Dermis blood vessel endothelial cell (primary cell): ENCODE measurements at places on chromosomes 12 and 14. TPM values are rescaled to one million over a fixed set of nuclear protein-coding genes. Genes with fewer than 3 reads are reported as not detected.
A peak's percentile ranks its signal among the peaks of the same experiment; 100 is the strongest.

The SRRM4 gene
- not detected in 2 replicates for total RNA-seq

DNA sequence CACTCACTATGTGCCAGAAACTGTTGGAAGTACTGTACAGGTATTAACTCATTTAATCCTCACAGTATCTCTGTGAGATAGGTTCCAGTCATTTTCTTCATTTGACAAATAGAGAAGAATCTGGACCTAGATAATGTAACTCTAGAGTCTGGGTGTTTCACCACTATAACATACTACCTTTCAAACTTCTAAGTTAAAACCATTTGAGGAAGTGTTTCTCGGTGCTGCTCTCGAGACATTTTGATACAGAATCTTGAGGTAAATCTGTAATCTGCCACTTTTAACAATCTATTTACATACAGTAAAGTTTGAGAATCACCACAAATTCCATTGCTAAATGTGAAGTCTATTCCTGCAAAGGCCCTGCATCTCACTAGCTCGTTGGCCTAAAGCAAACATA is 8.8 kb downstream of the OLR1 start:
- DNase-seq, result no peak

- no peak for DNase-seq
These were observed 6.9 kb downstream of the ATP2A2 start for GRCh38 chr12:110287986-110288385.

GRCh38 chr14:50998612-50999011 is 54.3 kb upstream of the PYGL start:
- DNase-seq, result no peak

The RNASE7 gene
- total RNA-seq, result not detected in 2 replicates

The IFNG-AS1 gene
- total RNA-seq, result not detected in 2 replicates

DNA sequence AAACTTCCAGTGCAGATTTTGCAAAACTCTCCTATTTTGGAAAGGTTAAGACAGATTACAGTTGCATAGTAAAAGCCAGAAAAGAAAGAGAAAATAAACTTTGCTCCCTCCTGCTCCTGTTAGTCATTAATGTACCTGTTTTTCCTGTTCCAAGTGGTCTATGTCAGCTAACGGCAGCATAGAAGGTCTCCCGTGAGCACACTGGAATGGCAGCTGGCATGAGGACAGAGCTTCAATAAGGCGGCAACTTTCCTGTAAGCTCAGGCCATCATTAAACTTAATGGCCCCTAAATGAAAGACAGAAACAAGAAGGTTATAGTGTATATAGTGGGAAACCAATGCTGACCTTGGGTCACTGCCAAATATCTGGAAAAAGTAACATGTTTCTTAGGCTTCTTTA is 16.0 kb downstream of the EIF2B2 start:
- no peak for DNase-seq

The ITGA7 gene
- 0.42 and 0.68 TPM in 2 replicates for total RNA-seq

The BDKRB2 gene
- total RNA-seq, result 0.05 and 0.34 TPM in 2 replicates

The SLC35F4 gene
- total RNA-seq, result not detected in 2 replicates

The INHBC gene
- not detected in 2 replicates for total RNA-seq

GRCh38 chr12:76135456-76135855 is 51.0 kb upstream of the NAP1L1 start:
- DNase-seq, result no peak

DNA sequence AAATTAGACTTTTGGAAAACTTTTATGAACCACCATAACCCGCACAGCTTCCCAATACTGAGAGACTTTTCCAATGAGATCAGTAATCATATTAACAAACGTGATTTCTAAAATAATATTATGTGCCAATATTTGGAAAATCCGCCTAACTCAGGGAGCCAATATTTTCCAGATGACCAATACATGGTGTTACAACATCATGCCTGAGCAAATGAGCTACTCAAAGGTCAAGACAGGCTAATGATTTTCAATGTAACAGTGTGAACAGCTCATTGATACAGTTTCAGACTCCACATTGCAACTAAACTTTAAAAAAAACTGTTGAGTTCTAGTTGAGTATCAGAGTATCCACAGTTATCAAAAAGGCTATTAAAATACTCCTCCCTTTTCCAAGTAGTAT is 46.8 kb downstream of the RNF34 start:
- no peak for DNase-seq

DNA sequence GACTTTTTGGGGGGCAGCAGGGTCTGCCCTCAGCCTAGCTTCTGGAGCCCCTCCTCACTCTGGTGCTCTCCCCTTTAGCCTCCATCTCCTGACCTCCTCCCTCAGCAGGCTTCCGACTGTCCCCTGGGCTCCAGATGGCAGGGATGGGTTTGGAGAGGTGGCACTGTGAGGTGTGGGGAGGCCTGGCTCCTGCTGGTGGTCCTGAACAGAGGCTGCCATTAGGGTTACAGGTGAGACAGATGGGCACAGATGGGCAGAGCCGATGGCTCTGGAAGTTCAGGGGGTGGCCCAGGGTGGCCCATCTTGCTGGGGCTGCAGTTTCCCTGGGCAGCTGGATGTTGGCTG is 68.5 kb upstream of the BEGAIN start:
- no peak for DNase-seq

DNA sequence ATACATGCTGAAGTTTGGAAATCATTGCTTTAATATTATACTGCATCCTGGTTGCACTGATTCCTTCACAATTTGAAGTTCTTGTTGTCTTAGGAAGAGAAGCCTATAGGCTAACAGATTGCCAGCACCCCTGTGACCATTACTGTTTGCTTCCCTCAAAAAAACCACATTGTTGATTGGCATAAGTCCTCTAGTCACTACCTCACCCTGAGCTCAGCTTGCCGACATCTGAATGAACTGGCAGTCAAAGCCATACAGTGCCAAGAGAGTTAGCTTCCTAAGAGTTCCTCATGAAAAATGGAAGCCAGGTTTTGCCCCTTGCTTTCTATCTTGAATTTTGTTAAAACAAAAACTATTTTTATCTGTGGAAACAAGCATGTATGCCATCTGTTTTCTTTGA is 276.1 kb downstream of the SYT1 start:
- DNase-seq, result no peak

DNA sequence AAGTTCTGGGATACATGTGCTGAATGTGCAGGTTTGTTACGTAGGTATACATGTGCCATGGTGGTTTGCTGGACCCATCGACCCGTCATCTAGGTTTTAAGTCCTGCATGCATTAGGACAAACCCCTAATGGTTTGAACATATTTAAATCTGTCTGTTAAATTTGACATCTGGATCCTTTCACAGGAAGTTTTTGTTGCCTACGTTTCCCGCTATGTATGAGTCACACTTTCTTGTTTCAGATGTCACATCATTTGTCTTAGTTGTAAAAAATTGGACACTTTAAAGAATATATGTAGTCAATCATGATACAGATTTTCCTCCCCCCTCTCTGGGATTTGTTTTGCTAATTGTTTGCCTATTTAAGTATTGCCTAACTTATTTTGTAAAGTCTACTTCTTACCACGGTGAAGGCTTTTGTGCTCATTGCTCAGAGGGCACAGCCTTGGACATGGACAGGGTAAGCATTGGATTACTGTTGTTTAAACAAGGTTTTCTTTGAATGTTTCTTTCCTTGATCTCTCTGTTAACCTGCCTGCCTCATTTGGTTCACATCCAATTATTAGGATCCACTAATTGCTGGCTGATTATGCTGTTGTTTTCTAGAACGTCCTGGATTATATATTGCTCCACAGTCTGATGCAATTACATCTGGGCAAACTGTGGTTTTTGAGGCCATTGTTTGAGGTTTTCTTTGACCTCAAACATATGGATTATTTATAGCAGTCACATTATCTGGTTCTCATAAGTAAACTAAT is 1441.4 kb downstream of the AACS start:
- DNase-seq, result no peak

DNA sequence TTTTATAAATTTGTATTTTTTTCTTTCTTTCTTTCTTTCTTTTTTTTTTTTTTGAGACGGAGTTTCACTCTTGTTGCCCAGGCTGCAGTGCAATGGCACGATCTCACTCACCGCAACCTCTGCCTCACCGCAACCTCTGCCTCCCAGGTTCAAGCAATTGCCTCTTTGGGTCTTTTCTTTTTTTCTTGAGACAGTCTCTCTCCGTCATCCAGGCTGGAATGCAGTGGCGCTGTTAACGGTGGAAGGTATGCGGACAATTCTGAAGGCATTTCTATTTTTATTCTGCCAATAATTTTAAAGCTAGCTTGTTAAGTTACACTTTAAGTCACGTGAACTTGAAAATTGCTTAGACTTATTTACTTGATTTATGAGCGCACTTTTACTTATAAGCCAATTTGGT is 8.8 kb upstream of the PHC1 start:
- DNase-seq, result no peak

DNA sequence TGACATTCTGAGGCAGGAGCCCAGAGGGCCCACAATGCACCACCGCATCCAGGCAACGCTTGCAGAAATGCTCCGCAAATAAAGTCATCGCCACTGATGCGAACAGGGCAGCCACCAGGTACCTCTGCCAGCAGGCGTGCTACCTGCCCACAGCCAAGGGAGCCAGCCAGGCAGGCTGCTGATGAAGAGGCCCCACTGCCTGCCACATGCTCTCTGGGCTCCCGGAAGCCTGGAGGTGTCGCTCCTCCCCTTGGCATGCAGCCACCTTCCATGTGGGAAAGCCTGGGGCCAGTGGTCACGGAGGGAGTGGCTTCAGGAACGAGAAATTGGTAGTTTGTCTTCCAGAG is 14.7 kb downstream of the GPR132 start:
- DNase-seq, result peak; percentile 37

The IL31 gene
- total RNA-seq, result not detected in 2 replicates

The MYF5 gene
- not detected in 2 replicates for total RNA-seq

- DNase-seq, result no peak
These were observed 212.2 kb upstream of the NPAS3 start for GRCh38 chr14:32726516-32726915.

The CELA1 gene
- not detected in 2 replicates for total RNA-seq

GRCh38 chr12:16884056-16884455 is 278.1 kb upstream of the LMO3 start:
- DNase-seq, result no peak

The C12orf54 gene
- total RNA-seq, result not detected in 2 replicates

The TAS2R46 gene
- total RNA-seq, result 2.4 and 3.6 TPM in 2 replicates

- DNase-seq, result no peak
These were observed 129.5 kb downstream of the ETV6 start for GRCh38 chr12:11778713-11779685.

DNA sequence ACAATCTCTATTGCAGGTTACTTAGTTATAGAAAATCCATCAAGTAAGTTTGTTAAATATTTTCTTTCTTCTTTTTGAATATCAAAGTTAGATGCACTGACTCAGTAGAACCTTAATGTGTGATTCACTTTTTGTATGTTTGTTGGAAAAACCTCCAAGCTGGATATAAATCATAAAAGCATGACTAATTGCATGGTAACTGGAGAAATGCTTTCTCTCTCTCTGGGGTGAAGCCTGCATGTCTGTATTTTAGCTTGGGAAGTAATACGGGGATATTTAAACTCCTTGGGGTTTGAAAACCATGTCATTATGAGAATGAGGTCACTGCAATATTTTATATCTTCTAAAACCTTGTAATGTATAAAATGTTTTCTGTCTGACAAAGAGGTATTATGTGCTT is 58.6 kb upstream of the MYF6 start:
- no peak for DNase-seq

GRCh38 chr14:36785511-36785910 is 123.9 kb downstream of the PAX9 start:
- DNase-seq, result no peak

DNA sequence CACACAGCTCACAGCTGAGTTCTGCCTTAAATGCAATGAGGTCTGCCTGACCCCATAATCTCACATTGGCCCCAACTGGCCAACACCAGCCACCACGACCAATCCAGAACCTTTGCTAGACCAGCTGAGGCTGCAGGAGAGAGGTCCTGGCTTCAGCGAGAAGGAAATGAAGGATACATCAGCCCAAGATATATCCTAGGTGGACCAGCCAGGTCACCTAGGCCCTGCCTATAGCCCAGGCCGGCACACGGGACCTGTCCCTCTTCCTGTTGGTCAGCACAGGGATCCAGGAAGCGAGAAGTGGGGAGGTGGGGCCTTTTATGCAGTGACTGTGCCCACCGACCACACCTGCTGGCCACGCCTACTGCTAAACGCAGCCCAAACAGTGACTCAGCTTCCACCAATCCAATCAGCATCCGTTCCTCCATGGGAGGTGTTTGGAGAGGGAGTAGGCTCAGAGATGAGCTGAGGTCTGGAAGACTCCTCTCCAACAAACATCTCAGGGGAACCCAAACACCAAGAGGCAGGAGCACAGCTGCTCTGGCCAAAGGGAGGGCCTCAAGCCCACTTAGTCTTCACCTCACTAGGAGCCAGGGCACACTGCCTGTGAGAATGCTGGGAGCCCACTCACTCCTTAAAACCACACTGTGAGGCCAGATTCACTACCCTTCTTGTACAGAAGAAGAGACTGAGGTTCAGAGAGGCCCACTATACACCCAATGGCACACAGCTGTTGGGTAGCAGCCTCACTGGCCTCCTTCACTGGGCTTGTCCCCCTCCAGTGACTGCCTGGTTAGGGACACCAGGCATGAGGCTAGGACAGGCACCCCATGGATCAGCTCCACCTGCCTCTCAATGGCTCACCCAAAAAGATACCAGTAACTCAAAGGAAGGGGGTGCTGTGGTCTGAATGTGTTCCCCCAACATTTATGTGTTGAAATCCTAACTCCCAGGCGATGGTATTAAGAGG is 51.3 kb upstream of the PPP2R5C start:
- DNase-seq, result no peak

The PRR4 gene
- total RNA-seq, result 0.17 and 0.33 TPM in 2 replicates

DNA sequence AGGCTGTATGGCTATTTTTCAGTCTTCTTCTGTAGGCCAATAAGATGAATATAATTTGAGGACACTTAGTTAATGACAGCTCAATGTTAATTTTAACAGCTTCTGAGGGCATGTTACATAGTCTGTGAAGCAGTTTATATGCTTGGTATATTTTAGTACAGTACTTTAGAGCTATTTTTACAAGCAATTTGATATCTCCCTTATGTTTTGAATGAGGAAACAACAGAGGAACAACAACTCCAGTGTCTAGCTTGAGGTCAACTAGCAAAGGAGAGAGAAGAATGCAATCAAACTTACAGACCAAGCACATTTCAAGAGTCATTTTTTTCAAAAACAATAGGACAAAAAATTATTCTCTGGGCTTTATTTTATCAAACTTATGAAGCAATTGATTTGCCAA is 469.1 kb upstream of the DCN start:
- no peak for DNase-seq

The VRTN gene
- not detected in 2 replicates for total RNA-seq

DNA sequence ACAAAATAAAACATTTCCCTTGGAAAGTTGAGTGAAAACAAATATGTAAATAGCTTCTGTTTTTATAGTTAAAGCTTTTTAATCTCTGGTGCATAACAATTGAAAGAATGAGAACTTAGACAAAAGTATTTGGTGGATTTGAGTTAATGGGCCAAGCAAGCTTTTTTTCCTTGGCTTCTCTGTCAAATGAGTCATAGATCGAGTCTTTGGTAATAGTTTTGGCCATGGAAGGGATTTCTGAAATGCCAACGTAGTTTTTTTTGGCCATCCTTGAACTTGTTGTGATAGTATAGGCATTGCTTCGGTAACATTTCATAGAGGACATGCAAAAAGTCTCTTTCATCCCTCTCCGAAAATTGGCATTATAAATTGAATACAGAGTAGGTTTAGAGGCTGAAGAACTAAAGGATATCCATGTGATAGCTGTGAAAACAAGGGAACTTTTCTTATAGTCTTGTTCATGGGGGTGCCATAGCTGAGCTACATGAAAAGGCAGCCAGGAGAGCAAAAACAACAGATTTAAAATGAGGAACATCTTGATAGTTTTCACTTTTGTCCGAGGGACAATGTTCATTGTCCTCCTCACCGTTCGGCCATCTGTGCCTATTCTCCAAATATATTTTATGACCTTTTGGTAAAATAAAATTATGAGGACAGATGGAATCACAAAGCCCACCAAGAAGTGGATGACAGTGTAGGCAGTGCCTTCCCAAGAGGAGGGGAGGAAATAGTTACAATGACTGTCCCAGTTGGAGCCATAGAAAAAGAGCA is 34.7 kb downstream of the GPR19 start:
- no peak for DNase-seq
